ENCODE measurements at places on chromosomes 16 and 17. TPM values are rescaled to one million over a fixed set of nuclear protein-coding genes. Genes with fewer than 3 reads are reported as not detected.

GRCh38 chr16:50744881-50745280 is 3.0 kb downstream of the CYLD start:
- DNase-seq = no peak

- DNase-seq = no peak
These were observed 743 bp downstream of the SHCBP1 start for GRCh38 chr16:46620266-46621005.

- no peak for DNase-seq
These were observed 366.7 kb downstream of the KCNJ2 start for GRCh38 chr17:70535986-70536385.

RUNDC3A gene
- total RNA-seq = 3.6 TPM

OR2C1 gene
- not detected for total RNA-seq

Data from Panc1 (cell line).